ENCODE measurements at places on chromosomes 7 and 10.

DNA sequence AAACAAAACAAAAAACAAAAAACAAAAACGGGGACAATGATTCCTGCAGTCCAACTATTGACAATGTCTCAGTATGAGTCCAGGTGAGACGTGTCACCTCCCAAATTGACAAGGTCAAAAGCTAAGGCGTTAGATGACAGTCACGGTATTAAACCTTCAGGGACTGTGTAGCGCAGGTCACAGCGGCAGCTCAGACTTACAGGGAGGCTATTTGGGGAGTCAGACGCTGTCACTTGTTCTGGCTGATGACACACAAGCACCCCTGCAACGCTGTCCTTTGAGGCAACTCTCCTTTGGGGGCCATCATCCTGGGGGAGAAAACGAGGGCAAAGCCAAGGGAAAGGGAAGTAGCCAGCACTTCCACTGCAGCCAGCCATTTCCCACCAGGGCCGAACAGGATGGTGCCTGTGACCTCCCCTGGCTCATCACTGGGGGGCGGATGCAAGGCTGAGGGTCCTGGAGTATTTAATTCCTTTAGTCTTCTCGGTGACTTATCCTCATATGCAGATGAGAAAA, 55.3 kb downstream of the SVIL start:
- DNase-seq = no peak

DNA sequence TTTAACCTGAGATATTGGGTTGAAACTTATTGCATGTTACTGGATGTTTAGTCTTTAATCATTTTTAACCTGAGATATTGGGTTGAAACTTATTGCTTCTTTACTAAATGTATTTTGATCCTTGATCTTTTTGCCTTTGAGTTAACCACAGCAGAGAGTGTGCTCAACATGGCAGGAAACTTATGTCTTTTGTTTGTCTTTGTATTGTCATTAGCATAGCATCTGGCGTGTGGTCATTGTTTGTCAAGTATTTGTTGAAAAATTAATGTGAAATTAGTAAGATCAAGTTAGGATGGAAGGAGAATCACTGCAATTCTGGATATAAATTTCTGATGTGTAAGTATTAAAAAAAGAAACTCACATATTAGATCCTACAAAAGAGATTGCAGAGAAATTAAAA, 8.2 kb downstream of the MRC1 start:
- no peak for DNase-seq

DNA sequence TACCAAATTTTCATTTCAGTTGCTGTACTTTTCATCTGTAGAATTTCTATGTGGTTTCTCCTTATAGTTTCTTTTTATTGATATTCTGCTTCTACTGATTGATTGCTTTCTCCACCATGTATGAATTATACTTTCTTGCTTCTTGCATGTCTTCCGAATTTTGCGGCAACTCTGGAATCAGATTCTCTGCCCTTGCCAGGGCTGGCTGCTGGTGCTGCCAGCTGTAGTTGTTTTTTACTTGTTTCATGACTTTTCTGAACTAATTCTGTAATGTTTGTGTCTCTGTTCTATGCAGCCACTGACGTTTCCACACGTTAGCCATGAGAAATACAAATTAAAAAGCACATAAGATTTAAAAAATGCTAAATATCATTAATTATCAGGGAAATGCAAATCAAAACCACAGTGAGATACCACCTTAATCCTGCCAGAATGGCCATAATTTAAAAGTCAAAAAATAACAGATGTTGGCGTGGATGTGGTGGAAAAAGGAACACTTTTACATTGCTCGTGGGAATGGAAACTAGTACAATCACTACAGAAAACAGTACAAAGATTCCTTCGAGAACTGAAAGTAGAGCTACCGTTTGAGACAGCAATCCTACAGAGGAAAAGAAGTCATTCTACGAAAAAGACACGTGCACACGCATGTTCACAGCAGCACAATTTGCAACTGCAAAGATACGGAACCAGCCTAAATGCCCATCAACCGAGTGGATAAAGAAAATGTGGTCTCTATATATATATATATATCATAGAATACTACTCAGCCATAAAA, 51.5 kb downstream of the MAD1L1 start:
- no peak for DNase-seq

DNA sequence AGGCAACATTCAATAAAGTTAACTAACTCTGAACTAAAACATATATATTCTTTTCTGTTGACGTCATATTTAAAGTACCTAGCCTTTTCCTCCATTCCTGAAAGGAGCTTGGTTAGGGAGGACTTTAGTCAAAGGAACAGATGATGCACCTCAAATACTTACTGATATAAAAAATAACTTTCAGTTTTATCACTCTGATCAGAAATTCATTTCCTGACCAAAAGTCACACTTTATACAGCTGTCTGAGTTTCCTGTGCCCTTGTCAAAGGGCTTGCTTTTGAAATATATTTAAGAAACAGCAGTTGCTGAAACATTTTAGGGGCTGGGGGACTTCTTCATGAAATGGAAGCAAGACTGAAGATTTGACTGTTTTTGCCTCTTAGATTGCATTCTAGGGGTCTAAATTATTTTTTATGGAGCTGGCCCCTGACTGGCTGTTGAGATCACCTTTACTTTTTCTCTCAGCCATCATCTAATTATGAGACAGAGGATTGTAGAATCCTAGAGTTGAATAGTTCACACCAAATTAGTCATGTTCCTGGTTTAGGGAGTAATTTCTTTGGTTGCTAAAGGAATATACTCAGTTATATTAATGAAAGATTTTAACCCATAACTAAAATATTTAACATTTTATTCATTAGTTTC, 46.6 kb downstream of the GLCCI1 start:
- DNase-seq = no peak

DNA sequence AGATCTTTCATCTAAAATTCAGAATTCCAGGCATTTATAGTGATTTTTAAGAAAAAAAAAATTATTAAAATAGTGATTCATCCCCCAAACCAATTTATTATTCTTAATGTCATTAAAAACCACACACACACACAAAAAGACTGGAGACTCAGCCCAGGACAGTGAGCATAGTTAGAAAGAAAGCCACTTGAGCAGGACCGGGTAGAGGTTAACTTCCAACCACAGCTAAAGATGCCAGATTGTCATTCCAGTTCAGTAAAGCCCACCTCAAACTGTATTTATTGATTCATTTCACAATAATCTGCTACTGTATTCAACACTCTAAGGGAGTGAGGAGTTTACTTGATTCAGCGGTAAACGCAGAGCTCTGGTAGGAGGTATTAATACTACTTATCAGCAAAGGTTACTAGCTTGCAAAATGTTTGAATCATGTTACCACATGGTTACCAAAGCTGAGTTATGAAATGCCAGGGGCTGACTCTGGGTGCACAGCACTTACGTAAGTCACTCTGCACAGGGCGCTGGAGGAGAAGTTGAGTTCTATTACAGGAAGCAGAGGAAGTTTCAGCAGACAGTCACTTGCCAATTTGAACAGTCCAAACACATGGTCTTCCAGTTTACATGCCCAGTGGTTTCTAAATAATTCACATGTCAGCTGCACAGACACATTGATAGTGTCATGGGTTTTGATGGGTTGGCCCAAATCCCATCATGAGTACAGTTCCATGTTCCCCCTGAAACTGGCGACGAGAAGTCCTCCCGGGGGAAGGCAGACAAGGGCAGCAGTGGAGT, 64.6 kb downstream of the KLF6 start:
- no peak for DNase-seq

- DNase-seq = no peak
Measured at GRCh38 chr10:48254750-48255512, 19.6 kb downstream of the FRMPD2 start.

DNA sequence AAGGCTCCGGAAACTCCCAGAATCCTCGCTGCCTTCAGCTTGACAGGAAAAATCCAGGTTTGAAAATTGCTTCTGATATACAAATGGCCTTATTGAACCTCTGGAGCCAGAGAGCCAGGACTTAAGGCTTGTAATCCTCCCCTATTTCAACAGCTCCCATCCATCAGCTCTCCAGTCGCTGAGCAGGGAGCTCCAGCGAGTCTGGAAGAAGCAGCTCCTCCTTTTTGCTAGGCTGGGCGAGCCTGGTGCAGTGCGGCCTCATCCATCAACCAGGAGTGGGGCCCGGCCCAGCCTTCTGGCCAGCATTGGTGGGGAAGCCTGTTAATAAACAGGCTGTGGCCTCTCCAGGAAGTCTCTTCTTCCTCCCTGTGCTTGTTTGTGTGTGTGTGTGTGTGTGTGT, 424.4 kb downstream of the TCERG1L start:
- no peak for DNase-seq

GRCh38 chr7:4714767-4715409, 32.8 kb downstream of the FOXK1 start:
- no peak for DNase-seq

GRCh38 chr10:74451127-74451829, 300.3 kb downstream of the ADK start:
- DNase-seq = no peak

- DNase-seq = no peak
Measured at GRCh38 chr10:122301055-122301810, 30.1 kb downstream of the BTBD16 start.

GRCh38 chr7:135253851-135254771, 20.5 kb downstream of the STRA8 start:
- no peak for DNase-seq

- DNase-seq = no peak
Measured at GRCh38 chr7:13139436-13139835, 452.0 kb downstream of the ARL4A start.

- no peak for DNase-seq
Measured at GRCh38 chr7:155527664-155528063, 18.7 kb downstream of the CNPY1 start.

- no peak for DNase-seq
Measured at GRCh38 chr7:223118-223800, 30.9 kb downstream of the FAM20C start.

GRCh38 chr7:142131439-142132185, 20.1 kb downstream of the MGAM2 start:
- no peak for DNase-seq

GRCh38 chr10:69628891-69629290, 1.2 kb upstream of the FAM241B start:
- DNase-seq = no peak

GRCh38 chr7:131111081-131111576, 216.5 kb upstream of the MKLN1 start:
- no peak for DNase-seq

DNA sequence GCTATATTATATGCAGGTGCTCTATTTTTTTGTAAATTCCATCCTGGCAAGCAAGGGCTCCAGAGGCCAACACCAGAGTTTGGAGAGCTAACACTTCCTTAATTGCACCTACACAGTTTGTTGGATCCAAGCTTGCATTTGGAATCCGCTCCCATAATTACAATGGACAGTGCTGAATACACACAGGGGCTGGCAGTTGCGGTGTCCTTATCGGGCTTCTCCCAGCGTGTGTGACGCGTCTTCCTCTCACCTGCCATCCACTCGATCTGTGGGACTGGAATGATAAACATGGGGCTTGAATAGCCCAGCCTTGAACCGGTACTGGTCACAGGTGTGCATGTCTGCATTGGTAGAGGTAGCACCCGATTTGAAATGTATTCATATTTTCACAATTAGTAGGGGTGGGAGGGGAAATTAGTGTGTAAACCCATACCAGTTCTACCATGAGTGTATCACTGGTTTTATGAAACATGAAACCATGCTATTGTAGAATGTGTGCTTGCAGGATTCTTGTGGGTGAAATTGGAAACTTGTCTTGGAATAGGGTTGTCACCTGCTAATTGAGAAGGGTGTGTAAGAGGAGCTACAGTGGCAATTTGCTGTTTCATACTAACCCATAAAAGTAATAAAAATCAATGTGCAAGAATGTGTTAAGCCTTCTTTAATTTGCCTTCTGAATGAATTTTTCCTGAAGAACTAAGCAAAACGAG, 316.5 kb downstream of the WDR11 start:
- no peak for DNase-seq

DNA sequence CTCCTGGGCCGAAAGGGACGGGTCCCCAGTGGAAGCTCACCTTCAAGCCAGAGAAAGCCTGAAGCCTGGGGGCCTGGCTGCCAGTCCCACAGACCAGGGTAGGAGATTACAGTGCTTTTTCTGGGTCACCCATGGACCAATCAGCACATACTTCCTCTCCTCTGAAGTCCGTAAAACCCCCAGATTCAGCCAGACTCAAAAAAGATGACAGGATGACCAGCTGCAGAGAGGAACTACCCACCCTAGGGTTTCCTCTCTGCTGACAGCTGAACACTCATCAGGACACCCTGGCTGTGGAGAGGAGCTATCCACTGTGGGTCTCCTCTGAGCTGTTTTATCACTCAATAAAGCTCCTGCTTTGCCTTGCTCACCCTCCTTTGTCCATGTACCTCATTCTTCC, 78.0 kb downstream of the SAMD9 start:
- no peak for DNase-seq

DNA sequence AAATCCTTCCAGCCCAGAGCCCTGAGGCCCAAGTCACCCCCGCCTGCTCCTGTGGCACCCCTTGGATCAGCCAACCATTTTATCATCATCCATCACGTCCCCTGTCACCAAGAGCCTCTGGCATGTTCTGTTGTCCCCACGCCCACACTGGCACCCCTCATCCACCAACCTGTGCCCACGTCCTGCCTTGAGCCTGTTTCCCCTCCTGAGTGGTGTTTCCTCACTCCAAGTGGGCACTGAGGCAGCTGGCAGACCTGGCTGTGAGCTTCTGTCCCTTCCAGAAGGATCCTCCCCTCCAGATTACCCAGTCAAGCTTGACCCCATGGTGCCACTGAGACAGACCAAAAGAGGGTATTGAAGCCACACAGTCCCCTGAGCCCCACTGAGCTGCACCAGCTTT, 71.4 kb upstream of the ANTXRL start:
- no peak for DNase-seq

- no peak for DNase-seq
Measured at GRCh38 chr10:75062506-75063299, 48.8 kb upstream of the SAMD8 start.

DNA sequence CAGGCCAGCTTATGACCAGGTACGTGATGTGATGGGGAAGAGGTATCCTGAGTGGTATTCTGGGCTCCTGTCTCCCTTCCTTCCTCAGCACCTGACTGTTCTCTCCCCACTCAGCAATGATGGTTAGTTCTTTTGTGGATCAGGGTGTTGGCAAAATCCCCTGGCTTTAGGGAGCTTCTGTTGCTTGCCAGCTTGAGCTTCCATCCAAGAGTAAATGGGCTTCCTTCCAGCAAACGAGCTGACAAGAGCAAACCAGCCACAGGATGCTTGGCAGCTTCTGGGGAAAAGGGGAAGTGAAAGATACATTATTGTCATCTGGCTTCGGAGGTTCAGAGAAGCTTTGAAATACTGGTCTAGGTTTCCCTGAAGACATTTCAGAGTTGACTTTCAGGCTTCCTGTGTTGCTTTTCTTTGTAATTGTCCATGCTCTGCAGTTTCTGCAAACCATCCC, 5.2 kb downstream of the DUSP5 start:
- no peak for DNase-seq

GRCh38 chr10:61896854-61897661, 4.4 kb upstream of the ARID5B start:
- no peak for DNase-seq

- no peak for DNase-seq
Measured at GRCh38 chr7:134885967-134886352, 100.3 kb upstream of the AGBL3 start.

DNA sequence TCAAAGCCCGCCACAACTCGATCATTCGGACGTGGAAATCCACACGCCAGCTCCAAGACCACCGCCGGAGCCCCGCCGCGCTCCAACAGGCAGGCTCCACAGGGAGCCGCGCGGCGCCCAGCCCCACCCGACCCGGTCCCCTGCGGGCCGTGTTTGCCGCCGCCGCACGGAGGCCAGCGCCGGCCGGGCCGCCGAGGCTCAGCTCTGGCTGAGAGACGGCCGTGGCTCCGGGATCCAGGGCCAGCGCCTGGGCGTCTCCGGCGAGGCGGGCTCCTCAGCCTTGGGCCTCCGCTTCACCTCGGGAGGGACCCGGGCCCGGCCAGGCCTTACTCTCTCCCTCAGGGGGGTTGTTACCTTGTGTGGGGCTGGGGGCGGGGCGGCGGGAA, 333 bp downstream of the SMNDC1 start:
- DNase-seq = no peak

All from stimulated activated CD8-positive, alpha-beta memory T cell treated with anti-CD3 and anti-CD28 coated beads, Interleukin-4, amount 100 ng/mL, for 4 hours (primary cell).